ENCODE measurements at places on chromosomes 2 and 18. TPM values are rescaled to one million over a fixed set of nuclear protein-coding genes. Genes with fewer than 3 reads are reported as not detected.

Gene MZT2A
- total RNA-seq: 233 TPM

Gene LAMA3
- 0.14 TPM for total RNA-seq

Gene AMER3
- total RNA-seq: not detected

Gene ARHGAP25
- 117 TPM for total RNA-seq

Gene FAM124B
- 0.34 TPM for total RNA-seq

Gene CAMKMT
- total RNA-seq: 13.3 TPM

Gene CRYGC
- total RNA-seq: not detected

- DNase-seq: no peak
Measured at GRCh38 chr18:48048251-48048650, 117.8 kb upstream of the SMAD2 start.

DNA sequence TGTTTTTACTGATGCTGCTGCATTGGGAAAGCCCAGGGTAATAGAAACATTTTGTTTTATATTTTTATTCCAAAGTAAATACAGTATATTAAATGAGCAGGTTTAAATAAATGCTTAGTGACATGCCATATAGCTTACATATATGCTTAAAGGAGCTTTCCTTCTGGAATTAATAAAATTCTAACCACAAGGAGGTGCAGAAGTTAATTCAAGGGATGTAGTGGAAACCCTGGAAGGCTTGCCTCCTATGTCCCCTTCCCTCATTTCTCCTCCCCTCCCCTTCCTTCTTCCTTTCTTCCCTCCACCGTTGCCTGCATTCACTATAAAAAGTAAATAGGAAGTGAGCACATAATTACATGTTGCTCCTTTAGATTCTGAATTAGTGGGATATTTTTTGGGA, 96.3 kb downstream of the UBE2E3 start:
- no peak for DNase-seq

DNA sequence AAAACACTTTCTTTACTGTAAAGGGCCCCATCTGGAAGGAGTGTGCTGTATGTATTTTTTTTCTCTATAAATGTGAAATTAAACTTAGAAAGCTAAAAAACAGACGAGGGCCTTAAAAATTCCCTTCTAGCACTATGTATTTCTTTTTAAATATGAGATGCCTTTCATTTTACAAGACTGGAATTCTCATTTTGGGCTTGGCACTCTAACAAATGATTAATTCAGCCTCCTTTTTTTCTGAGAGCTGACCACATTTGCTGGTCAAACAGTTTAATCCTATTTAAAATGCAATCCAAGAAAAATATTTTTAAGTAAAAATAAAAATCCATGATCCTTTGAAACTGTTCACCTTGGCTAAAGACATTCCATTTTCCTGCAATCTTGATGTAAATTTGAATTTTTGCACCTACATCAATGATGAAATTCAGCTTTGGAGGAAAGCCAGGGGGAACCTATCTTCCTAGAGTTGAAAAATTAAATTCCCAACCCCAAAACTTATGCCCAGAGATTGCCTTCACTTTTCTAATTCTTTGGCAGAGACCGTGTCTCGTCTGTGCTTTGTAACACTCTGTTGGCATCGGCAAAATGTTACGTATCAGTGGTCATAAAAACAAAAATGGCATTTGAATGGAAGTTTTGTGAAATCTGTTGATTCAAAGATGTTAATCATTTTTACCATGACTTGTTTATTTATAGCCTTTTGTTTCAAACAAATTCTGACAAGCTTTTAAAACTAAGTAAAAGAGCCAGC, 284.5 kb downstream of the ZNF521 start:
- no peak for DNase-seq

Measured in activated naive CD8-positive, alpha-beta T cell treated with anti-CD3 and anti-CD28 coated beads, Interleukin-2, amount 10 ng/mL, durations not matched to agents 7 days and 5 days (primary cell).